ENCODE measurements at places on chromosomes 6 and 20.

- no peak for DNase-seq
Measured at GRCh38 chr6:52271852-52272460, 12.6 kb downstream of the MCM3 start.

DNA sequence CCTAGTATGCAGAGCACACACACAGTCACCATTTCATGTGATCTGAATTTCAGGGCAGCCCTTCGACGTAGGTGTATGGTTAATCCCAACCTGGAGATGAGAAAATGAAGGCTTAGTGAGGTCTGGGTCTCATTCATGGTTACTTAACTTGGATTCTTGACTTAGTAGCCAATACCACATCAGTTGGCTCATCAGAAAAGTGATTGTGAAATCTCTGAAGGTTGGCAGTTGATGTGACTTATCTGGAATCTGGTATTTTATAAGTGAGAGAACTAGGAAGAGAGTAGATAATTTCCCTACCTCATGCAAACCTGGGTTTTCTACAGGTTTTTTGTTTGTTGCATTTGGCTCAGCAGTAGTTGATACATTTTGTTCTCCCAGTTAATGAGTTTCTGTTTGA is 123.7 kb downstream of the CCDC170 start:
- DNase-seq, result no peak

DNA sequence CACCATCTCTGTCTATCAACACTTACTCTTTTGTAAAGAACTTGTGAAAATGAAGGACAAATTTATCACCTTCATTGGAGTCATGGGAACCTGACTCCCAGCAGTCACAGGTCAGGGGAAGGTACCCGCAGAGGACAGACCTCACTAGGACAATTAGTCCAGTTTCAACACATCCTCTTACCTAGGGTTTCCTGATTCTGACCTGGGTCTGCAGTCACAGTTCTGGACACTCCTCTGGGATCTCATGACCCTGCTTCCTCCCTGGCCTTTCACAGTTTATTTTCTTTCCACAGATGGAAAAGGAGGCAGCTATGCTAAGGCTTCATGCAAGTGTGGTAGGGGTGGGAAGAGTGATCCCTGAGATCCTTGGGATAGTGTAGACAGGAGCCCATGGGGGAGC is 15.7 kb downstream of the HLA-A start:
- DNase-seq, result no peak

DNA sequence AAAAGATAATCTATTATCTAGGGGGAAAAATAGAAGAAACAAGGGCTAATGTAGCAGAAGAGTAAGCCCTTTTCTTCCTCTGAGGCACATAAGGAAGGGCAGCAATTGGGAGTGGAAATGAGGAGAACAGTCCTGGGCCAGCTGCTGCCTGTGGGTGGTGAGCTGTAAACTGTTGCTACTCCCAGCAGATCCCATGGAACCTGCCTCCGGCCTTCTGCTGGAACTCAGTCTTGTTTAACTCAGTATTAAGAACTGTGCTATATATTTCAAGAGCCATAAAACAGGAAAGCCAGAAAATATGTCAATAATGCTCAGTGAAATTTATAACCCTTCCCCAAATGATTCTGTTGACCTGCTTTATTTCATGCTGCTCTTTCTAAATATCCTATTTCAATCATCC is 464.2 kb downstream of the COL12A1 start:
- no peak for DNase-seq

DNA sequence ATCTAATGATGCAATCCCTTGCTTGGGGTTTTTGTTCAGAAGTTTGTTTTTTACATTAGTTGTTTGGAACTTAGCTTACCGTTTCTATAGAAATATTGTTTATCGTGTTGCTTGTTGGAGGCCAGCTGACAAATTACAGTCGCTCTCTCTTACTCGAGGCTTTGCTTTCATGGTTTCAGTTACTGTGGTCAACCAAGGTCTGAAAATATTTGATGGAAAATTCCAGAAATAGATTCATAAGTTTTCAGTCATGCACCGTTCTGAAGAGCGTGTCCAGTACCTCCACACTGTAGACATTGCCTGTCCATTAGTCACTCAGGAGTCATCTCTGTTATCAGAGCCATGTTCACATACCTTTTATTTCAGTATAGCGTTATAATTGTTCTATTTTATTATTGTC is 47.9 kb downstream of the DEK start:
- DNase-seq, result no peak

DNA sequence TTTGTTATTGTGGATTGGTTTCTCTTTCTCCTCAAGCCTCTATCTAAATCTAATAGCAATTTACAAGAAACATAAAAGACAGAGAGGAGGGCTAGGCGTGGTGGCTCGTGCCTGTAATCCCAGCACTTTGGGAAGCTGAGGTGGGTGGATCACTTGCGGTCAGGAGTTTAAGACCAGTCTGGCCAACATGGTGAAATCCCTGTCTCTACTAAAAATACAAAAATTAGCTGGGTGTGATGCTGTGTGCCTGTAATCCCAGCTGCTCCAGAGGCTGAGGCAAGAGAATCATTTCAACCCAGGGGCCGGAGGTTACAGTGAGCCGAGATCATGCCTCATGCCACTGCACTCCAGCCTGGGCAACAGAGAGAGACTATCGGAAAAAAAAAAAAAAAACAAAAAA is 46.6 kb downstream of the SLC2A12 start:
- no peak for DNase-seq

DNA sequence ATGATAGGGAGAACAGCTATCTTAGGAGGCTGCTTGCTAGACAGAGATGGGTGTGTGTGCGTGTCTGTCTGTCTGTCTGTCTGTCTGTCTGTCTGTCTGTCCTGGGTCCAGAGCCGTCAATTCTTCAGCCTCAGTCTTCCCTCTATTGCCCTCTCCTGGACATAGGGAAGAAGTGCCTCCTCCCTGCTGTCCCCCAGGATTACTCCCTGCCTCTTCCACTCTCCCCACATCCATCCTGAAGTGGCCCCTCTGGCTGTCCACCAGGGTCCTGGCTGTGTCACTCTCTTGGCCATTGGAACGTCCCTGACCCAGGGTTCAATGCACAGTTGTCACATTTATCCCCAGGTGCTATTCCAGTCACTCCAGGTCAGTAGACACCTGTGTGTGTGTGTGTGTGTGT is 10.2 kb downstream of the TREML2 start:
- DNase-seq, result no peak

GRCh38 chr6:21360336-21360735 is 233.2 kb upstream of the SOX4 start:
- DNase-seq, result no peak

DNA sequence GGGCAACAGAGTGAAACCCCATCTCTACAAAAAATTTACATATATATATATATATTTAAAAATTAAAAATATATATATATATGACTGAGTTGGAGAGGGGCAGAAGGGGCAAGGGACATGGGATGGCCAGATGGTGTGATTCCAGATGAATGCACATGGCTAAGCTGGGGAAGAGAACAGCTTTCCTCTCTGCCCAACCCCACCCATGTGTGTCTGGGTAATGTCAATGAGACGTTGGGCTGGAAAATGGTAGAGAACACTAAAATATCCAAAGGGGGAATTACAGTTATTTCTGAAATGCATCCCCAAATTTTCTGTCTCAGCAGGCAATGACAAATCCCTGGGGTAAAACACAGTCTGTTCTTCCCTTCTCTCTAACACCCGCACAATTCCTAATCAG is 31.2 kb upstream of the CCND3 start:
- DNase-seq, result no peak

DNA sequence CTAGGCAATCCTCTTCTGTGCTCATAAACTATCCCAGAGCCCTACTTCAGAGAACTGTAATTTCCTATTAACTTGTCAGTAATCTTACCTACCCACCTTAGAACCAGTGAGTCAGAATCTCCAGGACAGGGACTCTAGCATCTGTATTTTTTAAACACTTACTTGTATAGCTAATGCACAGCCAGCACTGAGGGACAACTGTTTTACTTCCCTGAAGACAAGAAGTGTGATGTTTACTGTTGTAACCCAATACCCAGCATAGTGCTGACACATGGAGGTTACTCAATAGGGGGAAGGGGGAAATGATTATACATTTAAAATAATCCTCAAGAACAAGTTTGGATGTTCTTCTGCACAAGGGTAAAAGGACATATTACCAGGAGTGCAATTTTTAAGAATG is 130.8 kb downstream of the BTBD9 start:
- DNase-seq, result no peak

GRCh38 chr6:150196942-150197745 is 54.3 kb downstream of the PPP1R14C start:
- no peak for DNase-seq

DNA sequence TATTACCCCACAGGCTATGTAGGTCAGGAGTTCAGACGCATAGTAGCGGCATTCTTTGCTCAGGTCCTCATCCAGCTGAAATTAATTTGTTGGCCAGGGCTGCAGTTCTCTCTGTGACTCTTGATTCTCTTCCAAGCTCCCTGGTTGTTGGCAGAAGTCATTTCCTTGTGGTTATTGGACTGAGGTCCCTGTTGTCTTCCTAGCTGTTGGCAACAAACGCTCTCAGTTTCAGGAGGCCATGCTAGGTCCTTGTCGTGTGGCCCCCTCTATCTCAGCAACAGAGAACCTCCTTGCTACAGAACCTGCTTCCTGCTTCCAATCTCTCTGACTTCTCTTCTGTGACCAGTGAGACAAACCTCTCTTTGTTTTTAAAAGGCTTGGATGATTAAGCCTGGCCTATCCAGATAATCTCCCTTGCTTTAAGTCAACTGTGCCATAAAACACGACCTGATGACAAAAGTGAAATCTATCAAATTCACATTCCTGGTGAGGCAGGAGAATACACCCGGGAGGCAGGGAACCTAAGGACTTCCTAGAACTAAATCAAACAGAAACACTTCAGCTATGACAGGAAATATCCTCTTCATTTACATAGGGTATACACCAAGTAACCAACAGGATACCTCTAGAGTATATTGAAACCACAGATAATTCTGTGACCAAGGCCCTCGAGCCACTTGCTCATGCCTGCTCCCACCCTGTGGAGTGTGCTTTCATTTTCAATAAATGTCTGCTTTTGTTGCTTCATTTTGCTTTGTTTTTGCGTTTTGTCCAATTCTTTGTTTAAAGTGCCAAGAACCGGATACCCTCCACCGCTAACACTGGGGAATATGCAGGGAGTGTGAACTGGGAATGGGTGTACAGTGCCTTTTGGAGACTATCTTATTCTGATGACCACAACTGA is 196.0 kb downstream of the BTBD3 start:
- no peak for DNase-seq

DNA sequence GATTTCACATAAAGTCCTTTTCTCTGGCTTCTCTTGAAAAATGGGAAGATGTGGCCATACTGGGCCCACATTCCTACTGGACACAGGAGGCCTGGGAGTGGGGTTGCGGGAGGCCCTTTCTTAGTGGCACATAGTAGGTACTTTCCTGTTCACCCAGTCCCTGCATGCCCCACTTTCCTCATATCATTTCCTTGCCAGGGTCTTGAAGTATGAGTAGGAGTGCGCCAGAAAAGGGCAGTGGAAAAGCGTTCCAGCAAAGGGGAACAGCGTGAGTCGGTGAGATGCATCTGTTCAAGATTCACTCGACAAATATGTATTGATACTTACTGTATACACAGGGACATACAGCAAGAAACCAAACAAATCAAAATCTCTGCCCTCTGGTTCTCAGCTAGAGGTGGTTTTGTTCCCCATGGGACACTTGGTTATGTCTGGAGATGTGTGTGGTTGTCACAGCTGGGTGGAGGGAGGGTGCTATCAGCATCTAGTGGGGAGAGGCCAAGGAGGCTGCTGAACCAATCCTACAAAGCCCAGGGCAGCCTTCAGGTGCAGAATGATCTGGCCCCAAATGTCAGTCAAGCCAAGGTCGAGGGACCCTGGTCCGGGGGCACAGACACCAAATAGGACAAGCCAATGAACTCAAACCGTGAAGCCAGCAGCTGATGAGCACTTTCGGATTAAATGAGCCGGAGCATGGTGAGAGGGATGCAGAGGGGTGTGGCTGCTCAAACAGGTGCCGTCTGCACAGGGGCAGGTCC is 151.4 kb downstream of the CEBPB start:
- no peak for DNase-seq

GRCh38 chr6:4381381-4381780 is 246.0 kb upstream of the ECI2 start:
- no peak for DNase-seq

DNA sequence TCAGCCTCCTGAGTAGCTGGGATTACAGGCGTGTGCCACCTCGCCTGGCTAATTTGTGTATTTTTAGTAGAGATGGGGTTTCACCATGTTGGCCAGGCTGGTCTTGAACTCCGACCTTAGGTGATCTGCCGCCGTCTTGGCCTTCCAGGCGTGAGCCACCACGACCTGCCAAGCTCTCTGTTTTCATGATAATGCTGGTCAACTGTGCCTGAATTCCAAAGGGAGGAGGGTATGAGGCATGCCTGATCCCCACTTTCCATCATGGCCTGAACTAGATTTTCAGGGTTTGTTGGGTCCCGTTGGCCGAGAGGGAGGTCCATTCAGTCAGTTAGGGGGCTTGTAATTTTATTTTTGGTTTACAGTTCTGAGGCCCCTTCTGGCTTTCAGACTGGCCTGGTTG is 28.0 kb upstream of the ANGPT4 start:
- no peak for DNase-seq

DNA sequence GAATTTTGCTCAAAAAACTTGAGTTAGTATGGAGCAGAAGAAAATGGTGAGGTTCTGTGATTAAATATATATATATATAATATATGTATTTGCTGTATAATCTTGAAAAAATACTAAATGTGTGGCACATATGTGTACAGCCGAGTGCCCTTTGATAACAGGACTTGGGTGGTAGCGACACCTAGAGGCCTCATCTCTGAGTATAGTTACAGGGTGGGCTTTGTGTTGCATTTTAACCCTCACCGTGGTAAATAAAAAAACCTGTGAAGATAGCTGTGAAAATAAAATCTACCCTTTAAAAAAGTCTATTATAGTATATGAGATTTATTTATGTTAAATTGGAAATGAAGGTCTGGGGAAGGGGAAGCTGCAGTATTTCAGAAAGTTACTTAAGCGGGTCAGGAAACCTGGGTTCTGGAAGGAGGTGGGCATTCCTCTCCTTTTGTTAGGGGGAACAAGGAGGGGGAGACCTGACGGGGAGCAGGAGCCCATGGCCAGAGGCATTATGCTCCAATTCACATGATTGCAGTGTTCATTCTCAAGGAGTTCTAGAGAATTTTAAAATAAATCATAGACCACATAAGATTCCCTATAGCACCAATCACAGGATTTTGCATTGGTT is 82.7 kb downstream of the SH3BGRL2 start:
- DNase-seq, result no peak

DNA sequence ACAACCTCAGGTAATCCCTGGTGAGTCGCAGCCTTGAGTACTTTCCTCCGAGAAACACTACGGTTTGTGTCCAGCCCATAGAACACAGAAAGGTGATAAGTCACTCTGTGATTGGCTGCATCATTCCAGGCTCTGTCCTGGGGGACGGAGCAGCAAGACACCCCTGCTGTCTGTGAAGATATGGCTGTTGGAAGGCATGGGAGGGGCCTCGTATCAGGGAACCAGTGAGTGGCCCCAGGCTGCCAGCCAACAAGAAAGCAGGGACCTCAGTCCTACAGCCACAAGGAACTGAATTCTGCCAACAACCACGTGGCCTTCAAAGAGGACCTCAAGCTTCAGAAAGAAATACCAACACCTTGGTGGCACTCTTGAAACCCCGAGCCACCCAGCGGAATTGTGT is 6.4 kb upstream of the EEF1A2 start:
- no peak for DNase-seq

- DNase-seq, result no peak
Measured at GRCh38 chr20:38430679-38431325, 4.3 kb downstream of the SNHG17 start.
